T-helper 2 cell (primary cell): ENCODE measurements at places on chromosomes 6 and 20.

DNA sequence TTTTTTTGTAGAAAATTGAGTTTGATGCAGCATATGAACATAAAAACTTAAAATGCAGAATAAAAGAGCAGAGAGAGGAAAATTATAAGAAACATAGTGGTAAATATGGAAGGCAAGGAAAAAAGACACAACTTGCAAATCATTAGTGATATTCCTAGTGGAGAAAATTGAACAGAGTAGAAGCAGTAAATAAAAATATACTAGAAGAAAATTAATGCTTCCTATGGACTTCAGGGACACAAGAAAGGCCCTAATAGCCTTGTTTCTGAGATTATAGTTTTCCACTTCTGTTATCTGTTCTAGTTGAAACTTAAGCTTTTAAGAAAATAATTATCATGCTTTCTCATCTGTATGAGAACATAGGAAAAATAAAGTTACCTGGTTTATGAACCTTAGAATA is 25.6 kb upstream of the ADIG start:
- DNase-seq, result no peak

DNA sequence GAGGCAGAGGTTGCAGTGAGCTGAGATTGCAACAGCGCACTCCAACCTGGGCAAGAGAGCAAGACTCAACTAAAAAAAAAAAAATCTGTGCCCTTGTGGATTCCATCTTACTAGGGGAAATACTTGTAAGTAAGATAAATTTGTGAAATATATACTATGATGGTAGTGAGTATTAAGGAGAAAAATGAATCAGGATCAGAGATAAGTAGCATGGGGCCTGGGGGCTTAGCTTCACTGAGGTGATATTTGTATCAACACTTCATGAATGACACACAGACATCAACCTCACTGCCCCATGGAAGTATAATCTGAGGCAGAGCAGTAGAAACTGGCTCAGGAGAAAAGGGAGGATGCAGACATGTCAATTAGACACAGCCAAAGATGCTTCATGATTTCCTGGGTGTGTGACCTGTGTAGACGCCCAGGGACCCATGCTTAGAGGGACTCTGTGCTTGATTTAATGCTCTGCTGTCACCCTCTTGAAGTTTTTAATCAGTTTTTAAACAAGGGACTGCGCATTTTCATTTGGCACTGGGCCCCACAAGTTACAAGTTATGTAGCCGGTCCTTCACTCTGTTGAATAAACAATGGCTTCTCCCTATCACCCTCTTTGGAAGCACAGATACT is 41.9 kb downstream of the PCNA start:
- no peak for DNase-seq

- DNase-seq, result no peak
Measured at GRCh38 chr20:46334303-46334904, 26.1 kb upstream of the CDH22 start.

DNA sequence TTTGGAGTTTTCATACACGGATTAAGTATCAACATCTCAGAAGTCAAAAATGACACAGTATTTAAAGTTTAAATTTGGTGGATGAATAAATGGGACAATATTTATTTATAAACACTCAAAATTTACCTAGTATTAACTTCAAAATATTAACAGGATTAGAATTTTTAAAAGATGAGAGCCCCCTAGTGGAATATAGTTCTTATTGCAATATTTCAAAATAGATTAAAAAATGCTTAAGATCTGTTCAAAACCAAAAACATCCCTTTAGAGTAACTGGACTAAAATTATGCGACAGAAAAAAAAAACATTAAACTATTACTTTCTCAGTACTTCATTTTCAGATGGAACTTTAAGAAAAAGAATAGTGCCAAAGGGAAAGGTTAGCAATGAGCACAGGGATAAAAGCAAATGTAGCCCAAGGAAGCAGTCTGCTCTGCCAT is 56.6 kb downstream of the SNX14 start:
- DNase-seq, result peak; percentile 4

- DNase-seq, result no peak
Measured at GRCh38 chr6:9699888-9700287, 715.0 kb downstream of the TFAP2A start.

GRCh38 chr20:13213335-13213734 is 7.7 kb upstream of the ISM1 start:
- DNase-seq, result no peak

DNA sequence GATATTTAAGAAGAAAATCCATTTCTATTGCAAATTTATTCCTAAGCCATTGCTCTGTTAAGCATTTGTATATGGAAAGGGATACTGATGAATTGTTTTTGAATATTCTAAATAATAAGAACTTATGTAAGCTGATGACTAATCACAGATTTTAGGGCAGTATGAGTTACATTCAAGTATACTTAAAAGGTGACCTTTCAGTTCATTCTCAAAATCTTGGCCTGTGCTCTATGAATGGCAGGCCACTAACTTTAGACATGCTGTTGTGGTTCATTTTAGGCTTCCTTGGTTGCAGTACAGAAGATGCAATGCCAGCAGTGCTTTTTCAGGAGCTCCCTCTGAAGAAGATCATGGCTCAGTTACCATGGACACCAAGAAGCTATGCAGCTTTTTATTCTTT is 380.4 kb downstream of the CENPW start:
- no peak for DNase-seq

DNA sequence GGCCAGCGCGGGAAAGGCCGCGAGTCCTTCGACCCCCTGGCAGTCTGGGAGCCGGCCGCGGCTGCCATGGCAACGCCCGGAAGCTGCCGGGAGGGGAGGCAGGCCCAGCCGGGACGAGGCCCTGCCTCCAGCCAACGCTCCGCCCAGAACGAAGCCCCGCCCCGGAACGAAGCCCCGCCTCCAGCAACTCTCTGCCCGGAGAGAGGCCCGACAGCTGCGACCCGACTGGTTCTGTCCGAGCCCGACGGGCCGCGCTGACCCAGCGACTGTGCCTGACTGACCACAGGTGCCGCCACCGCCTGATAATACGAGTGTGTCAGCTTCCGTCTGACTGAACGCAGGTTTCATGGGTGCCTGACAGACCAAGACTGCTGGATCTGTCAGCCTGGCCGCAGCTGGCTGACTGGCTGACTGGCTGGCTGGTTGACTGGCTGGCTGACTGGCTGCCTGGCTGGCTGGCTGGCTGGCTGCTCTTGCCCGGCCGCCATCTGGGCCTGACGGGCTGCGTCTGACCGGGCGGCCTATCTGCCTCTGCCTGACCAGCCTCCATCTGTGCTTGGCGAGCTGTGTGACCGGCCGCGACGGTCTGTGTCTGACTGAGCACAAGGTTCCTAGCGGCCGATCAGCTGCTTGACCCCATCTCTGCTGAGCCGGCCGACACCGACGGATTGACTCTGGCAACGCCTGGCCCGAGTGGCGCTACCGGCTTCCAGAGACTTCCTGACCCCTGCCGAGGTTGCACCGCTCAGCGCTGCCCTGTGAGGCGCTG is 89.7 kb upstream of the EPB41L1 start:
- peak; percentile 90 for DNase-seq

GRCh38 chr20:17529586-17529985 is 1.6 kb downstream of the BFSP1 start:
- DNase-seq, result no peak

- DNase-seq, result no peak
Measured at GRCh38 chr6:45743028-45743615, 272.5 kb downstream of the CLIC5 start.

- no peak for DNase-seq
Measured at GRCh38 chr6:24930431-24930871, 5.3 kb downstream of the RIPOR2 start.

DNA sequence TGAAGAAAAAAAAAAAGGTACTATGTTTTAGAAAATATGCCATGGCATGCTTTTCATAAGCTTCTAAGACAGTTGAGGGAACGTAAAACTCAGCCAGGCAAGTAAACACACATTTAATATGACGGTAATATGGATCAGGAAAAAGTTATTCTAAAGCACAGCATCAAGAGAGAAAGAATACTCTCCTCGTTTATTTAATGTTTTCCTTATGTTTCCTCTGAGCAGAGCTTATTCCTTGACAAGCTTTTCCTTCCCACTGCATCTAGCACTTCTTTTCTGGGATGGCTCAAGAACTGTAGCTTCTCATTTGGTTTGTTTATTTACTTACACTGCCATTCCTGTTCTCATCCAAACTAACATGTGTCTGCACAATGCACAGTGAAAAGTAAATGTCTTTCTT is 2.7 kb upstream of the RSPO3 start:
- no peak for DNase-seq

GRCh38 chr20:39289316-39289715 is 327.2 kb downstream of the DHX35 start:
- DNase-seq, result peak; percentile 3

GRCh38 chr6:15985379-15985959 is 143.4 kb upstream of the MYLIP start:
- DNase-seq, result no peak

DNA sequence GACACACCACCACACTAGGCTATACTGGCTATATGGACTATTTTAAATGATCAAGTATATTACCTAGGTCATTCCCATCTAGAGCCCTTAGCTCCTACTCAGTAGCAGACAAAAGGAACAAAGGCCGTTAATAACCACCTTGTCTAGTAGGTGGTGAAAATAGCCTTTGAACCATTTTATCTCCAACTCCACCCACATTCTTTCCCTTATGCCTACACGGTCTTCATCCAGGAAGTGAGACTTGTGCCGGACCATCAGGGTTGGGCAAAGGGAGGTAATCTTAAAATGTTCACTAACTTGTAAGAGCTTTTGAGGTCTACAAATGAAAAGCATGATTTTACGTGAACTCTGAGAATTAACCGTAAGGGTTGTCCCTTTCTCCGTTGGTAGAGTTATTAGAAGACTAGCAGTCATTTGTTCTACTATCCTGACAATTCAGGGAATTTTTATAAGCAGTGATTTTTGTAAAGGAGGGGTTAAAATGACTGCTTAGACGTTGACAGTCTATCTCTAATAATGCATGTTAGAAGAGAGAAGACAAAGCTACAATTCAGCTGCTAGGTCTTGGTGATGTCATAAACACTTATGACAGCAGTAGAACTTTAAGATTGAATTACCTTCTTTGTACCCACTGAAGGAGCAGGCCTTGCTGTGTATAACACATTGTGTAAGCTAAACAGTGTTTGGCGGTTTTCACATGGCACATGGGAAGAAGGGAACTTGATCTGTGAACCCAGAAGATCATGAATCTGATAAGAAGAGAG is 371.8 kb upstream of the JAG1 start:
- DNase-seq, result no peak

DNA sequence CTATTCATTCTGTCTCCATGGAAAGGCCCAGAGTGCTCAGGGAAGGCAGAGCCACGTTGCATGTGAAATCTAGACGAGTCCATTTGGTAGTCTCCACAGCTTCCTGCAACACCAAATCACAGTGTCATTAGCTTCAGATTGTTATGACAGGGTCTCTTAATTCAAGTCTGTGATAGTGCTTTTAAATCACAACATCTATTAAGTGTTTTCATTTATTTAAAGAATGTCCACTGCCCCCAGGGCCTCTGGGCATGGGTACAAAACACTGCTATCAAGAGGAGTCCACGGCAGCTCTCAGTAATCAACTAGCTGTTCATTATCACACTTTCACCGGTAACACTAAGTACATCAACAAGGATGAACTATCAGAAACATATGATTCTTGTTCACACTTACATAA is 455.9 kb upstream of the JARID2 start:
- no peak for DNase-seq

DNA sequence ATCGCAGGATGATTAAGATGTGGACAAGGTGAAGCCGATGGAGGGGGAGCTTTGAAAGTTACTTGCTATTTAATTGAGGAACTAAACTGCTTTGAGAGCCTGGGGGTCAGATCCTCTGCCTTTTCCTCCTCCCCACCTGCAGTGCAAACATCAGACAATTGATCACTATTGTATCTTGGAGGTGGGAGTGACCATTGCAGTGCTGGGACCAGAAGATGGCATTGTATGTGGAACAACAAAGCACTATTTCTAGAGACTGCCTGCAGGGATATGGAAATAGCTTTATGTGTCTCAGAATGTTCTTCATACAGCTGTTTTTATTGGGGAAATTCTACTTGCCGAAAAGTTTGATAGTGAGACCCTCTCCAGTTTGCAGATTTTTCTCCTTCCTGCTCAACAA is 4.2 kb downstream of the MOG start:
- no peak for DNase-seq

- DNase-seq, result no peak
Measured at GRCh38 chr6:156423829-156424228, 353.3 kb upstream of the ARID1B start.

DNA sequence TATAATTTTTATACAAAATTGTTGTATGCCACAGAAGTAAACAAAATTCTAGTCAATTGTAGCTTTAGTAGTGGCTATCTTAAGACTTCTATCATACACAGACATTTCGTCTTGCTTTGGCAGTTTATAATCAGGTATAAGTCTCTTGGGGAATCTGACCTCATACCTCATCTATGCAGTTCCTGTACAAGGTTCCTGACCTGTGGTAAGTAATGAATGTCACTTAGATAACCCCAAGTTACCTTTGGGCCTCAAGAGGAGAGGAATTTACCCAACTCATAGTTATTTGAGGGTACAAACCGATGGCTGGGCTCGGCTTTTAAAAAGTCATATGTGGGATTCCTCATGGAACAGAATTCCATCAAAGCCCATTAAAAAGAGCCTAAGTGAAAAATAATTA is 58.8 kb upstream of the UNC93A start:
- no peak for DNase-seq

DNA sequence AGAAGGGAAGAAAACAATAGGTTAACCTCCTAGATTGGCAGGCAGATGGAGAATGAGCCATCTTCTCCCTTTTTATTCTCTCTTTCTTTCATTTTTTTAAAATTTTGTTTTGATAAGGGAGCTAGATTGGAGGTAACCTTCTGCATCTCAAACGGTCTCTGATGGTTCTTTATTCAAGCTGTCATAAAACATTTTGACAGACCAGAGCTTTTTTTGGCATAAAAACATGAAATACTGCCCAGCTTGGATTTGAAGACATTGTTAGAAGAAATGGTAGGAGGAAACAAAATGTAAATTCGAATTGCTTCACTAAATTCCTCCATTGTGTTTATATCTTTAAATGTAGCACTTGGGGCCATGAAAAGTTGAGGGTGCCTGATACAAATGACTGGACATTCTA is 158.5 kb downstream of the EPHA7 start:
- DNase-seq, result no peak

DNA sequence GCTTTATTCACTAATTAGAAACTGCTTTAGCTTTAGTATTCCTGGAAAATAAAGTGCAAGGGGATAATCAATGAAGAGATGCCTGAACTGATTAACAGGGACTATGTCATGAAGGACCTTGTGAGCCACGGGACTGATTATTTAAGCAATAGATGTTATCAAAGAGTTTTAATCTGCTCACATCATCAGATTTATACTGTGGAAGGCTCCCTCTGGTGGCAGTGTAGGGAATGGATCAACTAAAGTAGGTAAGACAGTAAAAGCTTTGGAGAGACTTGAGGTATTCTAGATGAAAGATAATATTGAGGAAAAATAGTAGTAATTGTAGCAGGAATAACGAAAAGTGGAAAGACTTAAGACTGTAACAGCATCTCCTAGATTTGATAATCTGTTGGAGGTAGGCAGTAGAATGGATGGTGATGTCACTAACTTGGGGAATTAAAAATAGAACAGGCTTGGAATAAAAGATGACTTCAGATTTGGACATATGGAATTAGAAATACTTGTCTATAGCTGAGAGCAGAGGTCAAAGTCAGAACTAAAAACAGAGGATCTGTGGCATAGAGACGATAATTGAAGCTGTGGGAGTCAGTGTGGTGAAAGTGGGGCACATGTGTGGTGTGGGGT is 80.3 kb upstream of the HTR1E start:
- DNase-seq, result no peak

GRCh38 chr6:43793154-43793874 is 23.3 kb downstream of the VEGFA start:
- no peak for DNase-seq

- no peak for DNase-seq
Measured at GRCh38 chr20:53608071-53608455, 14.4 kb upstream of the ZNF217 start.
